ENCODE measurements at places on chromosomes 1 and 21.

DNA sequence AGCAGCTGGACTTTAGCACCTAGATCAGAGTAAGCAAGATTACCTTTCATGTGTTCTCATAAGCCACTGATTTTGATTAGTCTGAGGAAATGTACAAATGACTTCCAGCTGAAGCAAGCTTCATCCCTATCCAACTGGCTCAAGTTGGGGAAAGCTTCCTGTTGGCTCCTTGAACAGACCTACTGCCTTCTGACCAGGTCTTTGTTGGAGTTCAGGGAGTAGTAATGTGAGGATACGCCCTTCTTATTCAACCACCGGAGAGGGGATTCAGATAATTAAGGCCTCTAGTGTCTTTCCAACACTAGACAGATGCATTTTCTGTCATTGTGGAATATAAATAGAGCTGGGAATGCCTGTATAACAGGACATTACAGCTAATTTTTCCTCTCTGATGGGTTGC, 268.9 kb downstream of the TGFB2 start:
- DNase-seq: no peak

DNA sequence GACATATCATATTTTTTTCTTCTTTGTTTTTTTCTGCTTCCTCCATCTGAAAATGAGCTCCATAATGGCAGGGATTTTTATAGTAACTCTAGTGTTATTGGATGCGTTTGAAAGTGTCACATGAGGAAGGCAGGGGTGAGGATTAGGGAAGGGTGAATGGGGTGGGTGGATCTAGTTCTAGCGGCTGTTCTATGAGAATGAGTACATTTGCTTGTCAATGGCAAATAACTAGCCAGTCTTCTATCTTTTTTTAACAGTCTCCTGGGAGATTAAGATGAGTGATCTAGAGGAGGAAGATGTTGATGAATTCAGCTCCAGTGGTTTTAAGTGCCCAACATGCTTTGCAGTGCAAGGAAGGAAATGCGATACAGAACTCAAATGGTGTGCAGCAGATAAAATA, 5.8 kb downstream of the OR14I1 start:
- no peak for DNase-seq

- DNase-seq: no peak
Measured at GRCh38 chr1:174686213-174686612, 238.4 kb downstream of the GPR52 start.

DNA sequence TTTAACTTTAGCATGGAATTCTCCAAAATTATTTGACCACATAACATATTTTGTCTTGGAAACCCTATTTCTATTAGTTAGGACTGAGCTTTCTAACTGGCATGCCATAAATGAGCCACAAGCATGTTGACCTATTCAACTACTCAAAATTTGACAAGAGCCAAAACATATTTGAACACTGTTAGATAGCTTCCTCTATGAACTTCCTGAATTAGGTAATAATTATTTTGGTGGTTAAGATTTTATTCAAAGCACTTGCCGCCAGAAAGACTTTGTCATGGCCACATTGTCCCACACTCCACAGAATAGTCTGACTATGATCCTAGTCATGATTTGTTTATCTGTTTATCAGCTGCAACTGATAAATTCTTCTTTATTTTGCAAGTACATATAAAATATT, 23.1 kb upstream of the CTPS1 start:
- DNase-seq: no peak

DNA sequence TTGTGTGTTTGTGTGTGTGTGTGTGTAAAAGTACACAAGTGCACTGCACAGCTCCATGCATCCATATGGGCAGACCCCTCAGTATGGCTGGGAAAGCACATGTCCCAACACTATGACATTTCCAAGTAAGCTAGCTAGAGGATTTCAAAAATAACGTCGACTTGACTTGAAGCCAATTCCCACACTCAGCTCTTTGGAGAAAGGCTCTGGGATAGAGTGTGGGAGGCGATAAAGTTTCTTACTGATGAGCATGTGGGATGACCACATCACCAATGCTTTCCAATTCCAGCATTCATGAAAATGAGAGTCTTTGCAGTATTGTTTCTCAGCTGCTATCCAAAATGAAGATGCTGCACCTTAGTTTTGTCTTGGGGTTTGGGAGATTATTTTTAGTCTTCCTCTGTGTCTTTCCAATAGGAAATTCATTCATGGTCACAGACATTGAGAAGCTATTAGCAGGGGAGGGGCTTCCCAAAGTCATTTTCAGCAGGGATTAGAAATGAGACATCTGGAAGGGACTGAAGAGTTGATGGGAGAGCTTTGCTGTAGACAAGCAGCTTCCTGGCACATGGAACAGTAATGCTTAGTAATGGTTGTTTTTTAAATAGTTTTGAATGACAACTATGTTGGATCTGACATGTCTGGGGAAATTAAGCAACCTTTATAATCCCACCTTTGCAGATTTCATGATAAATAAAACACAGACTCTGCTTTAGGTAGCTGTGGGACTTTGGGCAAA, 143.5 kb downstream of the ASTN1 start:
- no peak for DNase-seq

- DNase-seq: peak; percentile 83
Measured at GRCh38 chr1:8317647-8318381, at the start of gene SLC45A1. SLC45A1 (plus strand) TSS chr1:8318114; CDS start chr1:8324330, 6,216 bp downstream.

DNA sequence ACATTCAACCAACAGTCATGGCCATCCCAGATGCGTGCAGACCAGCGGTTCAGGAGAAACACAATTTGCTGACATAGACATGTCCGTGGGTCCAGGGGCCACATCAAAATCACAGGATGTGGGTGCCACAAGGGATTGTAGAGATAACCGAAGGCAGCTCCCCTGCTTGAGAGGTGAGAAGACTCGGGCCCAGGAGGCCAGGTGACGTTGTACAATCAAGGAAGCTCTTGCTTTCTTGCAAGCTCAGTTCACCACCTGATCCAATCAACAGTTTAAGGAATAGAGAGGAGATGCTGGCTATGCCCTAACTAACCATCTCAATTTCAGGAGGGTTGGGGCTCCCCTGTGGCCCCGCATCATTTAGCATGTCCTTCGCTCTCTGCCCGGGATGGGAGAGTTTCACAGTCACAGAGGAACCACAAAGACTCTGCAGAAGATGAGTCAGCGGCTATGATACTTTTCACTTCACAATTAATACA, 19.5 kb downstream of the UBASH3A start:
- DNase-seq: peak; percentile 55

- no peak for DNase-seq
Measured at GRCh38 chr1:7393136-7393535, 378.0 kb upstream of the VAMP3 start.

DNA sequence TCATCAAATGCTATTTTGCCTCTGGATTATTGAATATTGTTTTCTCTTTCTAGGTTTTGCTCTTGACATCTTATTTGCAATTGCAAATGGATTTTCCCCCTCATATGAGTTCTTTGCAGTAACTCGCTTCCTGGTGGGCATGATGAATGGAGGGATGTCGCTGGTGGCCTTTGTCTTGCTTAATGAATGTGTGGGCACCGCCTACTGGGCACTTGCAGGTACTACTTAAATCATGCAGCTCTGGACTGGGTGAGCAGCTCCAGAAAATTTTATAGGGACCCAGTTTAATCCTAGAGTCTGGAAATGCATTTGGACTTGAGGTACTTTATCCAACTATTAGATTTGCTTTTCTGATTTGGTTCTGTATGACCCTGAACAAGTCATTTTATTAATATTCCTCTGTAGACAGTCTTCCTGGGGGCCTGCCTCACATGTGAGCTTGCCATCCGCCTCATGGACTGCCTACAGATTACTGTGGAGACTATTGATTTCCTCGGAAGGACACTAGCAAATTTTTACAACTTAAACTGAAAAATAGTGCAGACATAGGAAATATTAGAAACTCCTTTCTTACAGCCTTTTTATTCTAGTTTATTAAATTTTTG, 44.5 kb downstream of the SLC22A15 start:
- peak; percentile 47 for DNase-seq

GRCh38 chr1:236064674-236065508, at the start of gene NID1:
NID1 (minus strand) TSS chr1:236065090; CDS start chr1:236065079, 11 bp downstream.
- no peak for DNase-seq

- no peak for DNase-seq
Measured at GRCh38 chr1:114524944-114525343, 13.9 kb upstream of the TRIM33 start.

All from stimulated activated CD4-positive, alpha-beta T cell treated with anti-CD3 and anti-CD28 coated beads, Interleukin-2, amount 100 ng/mL, for 24 hours (primary cell).